ENCODE measurements at places on chromosomes 3 and 15.
A peak's percentile ranks its signal among the peaks of the same experiment; 100 is the strongest.

- no peaks in the 10 kb centered on the region for H3K27me3 ChIP-seq
- H3K27ac ChIP-seq, result no peak overlapping the region
- DNase-seq, result no peak
- no peaks in the 10 kb centered on the region for H3K36me3 ChIP-seq
- H3K4me1 ChIP-seq, result no peaks in the 10 kb centered on the region
Observed at GRCh38 chr3:79968418-79968817, 200.6 kb upstream of the ROBO1 start.

GRCh38 chr3:119175872-119176756, 2.7 kb downstream of the UPK1B start:
- no peak overlapping the region for H3K4me3 ChIP-seq
- H3K27me3 ChIP-seq, result no peaks in the 10 kb centered on the region
- no peaks in the 10 kb centered on the region for H3K36me3 ChIP-seq
- no peak overlapping the region for H3K27ac ChIP-seq
- peaks cover 12% of the 10 kb centered on the region for H3K4me1 ChIP-seq
- peak; percentile 82 for DNase-seq

DNA sequence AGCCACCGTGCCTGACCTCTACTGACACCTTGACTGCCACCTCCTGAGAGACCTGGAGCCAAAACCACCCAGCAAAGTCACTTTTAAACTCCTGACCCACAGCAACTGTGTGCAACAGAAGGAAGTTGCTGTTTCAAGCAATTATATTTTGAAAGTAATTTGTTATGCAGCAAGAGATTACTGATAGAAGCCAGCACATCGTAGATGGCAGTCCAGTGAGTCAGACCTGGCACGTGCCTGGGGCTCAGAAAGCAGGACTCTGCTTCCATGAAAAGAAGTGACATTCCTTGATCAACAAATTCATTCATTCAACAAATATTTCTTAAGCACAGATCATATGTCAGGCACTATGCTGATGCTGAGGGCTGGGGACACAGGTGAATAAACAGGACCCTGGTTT, 5.7 kb upstream of the CSPG4 start:
- H3K27me3 ChIP-seq, result no peaks in the 10 kb centered on the region
- DNase-seq, result no peak
- no peaks in the 10 kb centered on the region for H3K36me3 ChIP-seq
- no peak overlapping the region for H3K27ac ChIP-seq
- H3K4me1 ChIP-seq, result peaks cover 16% of the 10 kb centered on the region

DNA sequence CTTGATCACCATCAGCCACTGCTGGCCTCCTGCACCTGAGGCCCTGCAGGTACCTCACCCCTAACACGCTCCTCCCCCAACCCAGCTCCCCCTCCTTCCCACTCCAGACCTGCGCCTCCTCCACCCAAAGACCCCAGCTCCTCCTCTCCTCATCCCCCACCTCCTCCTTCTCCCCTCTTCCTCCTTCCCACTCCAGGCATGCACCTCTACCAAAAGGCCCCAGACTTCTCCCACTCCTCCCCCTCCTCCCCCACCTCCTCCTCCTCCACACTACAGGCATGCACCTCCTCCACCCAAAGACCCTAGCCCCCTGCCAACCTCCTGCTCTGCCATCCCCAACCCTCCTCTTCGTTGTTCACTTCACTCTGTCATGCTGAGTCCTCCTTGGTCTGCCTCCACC, 42.7 kb downstream of the CYP11A1 start:
- no peaks in the 10 kb centered on the region for H3K4me1 ChIP-seq
- no peak overlapping the region for H3K27ac ChIP-seq
- H3K36me3 ChIP-seq, result no peaks in the 10 kb centered on the region
- no peaks in the 10 kb centered on the region for H3K27me3 ChIP-seq
- no peak overlapping the region for H3K4me3 ChIP-seq
- no peak for DNase-seq

DNA sequence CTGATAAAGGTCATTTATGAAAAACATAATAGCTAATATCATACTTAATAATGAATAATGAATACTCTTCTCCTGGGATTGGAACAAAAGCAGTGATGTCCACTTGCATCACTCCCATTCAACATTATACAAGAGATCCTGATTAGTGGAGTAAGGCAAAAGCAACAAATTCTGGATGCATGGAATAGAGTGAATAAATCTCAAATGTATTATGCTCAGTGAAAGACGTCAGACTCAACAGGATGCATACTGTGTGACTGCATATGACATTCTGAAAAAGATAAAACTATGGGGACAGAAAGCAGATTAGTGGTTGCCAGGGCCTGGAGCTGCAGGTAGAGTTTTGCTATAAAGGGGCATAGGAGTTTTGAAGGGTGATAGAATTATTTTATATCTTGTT, 77.6 kb upstream of the ZBTB20 start:
- H3K27ac ChIP-seq, result no peak overlapping the region
- H3K27me3 ChIP-seq, result no peaks in the 10 kb centered on the region
- H3K4me3 ChIP-seq, result no peak overlapping the region
- H3K36me3 ChIP-seq, result no peaks in the 10 kb centered on the region

Measured in small intestine (tissue), 16 donors.